ENCODE measurements at places on chromosomes 12 and 14. TPM values are rescaled to one million over a fixed set of nuclear protein-coding genes. Genes with fewer than 3 reads are reported as not detected.

The CLMN gene
- 0.83 TPM for total RNA-seq

- DNase-seq = no peak
These were observed 60.1 kb downstream of the RPS29 start for GRCh38 chr14:49526101-49526500.

DNA sequence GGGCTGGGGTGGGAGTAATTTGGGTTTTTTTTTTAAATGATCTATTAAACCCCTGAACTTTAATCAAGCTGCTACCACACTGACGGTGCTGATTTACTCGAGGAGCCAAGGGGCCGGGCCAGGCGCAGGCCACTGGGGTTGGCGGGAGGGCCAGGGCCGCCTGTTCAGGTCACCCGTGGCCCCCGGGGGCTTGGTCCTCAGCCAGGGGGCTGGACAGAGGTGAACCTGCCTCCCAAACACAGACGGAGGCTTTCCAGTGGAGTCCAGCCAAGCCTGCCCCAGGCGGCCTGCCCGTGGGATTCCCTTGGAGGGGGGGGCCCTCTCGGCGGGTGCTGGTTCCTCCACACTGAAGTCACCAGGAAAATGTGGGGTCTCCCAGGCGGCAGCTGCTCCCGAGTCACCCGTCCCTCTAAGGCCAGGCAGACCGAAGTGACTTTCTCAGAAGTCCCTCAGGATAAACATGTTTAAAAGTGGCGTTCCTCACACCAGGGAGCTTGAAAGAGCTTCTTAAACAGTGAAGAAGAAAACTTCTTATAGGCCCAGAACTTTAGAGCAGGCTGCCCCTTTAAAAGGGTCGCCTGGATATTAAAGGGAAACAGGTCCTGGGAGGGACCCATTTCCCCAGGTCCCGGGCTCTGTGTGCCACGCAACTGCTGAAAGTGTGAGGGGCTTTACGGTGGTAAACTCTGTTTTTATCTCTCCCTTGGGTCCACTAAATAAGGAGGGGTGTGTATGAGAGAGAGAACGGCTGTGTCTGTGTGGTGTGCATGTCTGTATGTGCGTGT, 167.2 kb upstream of the GSC start:
- DNase-seq = no peak

GRCh38 chr14:72177251-72177650, 245.0 kb downstream of the RGS6 start:
- DNase-seq = no peak

GRCh38 chr12:31035967-31036665, 37.5 kb upstream of the DDX11 start:
- peak; percentile 18 for DNase-seq

GRCh38 chr14:104976198-104977007, 1.8 kb downstream of the AHNAK2 start:
- DNase-seq = peak; percentile 79

DNA sequence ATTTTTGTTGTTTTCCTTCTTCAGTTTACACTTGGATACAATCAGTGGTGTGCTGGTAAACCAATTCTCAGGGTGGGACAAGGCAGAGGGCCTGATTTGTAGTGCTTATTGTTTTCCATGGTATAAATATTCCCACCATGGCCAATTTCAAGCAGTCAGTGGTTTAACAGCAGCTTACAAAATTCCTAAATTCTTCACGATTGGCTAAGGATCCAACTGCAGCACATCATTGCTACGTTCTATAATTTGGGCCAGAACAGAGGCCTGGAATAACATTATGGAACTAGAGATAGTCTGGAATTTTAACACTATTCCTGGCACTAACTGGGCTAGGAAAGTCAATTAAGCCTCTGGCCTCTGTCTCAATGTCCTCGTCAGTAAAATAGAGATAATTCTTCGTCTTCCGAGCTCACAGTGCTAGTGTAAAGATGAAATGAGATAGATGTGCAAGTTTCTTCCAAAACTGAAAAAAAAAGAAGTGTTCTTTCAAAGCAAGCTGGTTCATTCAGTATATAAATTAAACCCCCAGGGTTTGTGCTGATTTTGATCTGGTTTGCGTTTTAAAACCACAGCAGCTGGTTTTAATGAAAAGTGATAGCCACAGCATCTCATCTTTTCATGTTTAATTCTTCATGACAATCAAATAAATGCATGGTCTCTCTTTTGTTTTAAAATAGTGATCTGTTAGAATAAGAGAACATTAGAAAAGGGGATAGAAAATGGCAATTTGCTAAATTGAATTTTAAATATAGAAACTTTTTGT, 104.1 kb downstream of the EPS8 start:
- DNase-seq = no peak

DNA sequence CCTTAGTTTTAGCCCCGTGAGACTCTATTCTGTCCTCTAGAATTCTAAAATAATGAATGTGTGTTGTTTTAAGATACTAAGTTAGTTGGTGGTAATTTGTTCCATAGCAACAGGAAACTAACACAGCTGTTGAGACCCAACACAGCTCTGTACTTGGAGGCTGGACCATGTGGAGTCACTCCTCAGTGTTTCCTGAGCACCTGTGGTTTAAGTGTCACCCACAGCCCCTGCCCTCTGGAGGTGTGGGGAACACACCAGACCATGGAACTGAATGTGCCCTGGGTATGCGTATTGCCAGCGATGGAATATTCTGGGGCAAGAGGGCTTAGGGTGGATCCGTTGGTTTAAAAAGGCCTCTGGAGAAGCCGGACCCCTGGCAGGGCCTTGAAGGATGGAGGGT, 16.6 kb upstream of the GPR68 start:
- DNase-seq = no peak

All from fibroblast of lung (primary cell).